ENCODE measurements at places on chromosomes 3 and 15. TPM values are rescaled to one million over a fixed set of nuclear protein-coding genes. Genes with fewer than 3 reads are reported as not detected.
A peak's percentile ranks its signal among the peaks of the same experiment; 100 is the strongest.

DNA sequence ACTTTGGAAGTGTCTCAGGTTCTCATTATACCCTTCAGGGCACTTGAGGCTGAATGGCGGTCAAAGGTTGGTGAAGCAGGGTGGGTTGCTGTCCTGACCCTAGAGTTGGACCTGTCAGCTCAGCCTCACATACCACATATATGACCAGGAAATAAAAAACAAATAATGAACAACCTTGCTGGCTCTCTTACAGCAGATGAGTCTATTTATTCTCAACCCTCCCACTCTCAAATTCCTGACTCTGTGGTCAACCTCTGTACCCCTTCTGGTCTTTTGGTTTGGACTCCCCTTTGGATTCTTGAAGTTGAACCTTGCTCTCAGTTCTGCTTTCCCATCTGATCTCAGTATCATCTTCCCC, 16.9 kb downstream of the PPP2R3A start:
- no peak for DNase-seq
- H3K4me1 ChIP-seq = peaks cover 25% of the 10 kb centered on the region
- no peak overlapping the region for H3K4me3 ChIP-seq
- H3K27ac ChIP-seq = peak overlapping the region; percentile 19
- H3K27me3 ChIP-seq = no peaks in the 10 kb centered on the region
- H3K36me3 ChIP-seq = no peaks in the 10 kb centered on the region

DNA sequence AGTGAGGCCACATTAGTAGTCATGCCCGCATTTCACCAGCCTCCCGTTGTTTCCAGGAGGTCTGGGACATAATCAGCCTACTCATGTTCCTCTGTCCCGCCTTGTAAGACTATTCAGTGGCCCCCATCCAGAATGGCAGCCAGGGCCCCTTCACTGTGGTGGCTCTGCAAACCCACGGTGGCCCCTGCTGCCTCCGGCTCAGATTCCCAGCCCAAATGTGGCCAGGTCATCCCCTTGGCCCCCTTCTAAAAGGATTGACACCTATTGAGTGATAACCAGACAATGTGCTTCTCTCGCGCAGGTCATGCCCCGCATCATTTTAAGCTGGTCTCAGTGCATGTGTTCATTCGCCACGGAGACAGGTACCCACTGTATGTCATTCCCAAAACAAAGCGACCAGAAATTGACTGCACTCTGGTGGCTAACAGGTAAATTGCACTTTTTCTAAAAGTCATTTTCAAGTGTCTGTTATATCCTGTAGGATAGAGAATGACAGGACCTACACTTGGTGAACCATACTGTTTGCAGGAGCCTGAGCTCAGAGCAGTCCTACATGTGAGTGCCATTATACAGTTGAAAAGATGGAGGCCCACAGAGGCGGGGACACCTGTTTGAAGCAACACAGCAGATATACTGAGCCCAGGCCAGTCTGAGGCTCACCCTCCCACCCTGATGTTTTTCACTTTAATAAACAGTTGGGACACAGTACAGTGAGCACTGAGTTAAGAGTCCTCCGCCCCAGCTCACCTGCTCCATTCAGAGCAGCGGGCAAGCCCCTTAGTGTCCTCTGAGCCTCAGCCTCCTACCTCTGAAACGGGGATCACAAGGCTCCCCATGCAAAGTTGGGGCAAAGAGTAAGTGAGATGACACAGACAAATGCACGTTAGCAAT, 47.7 kb downstream of the PXYLP1 start:
- H3K27me3 ChIP-seq = no peaks in the 10 kb centered on the region
- peak overlapping the region; percentile 92 for H3K27ac ChIP-seq
- H3K36me3 ChIP-seq = peaks cover 7% of the 10 kb centered on the region
- H3K4me3 ChIP-seq = no peak overlapping the region
- peaks cover 89% of the 10 kb centered on the region for H3K4me1 ChIP-seq
- DNase-seq = no peak

- no peaks in the 10 kb centered on the region for H3K36me3 ChIP-seq
- H3K27ac ChIP-seq = no peak overlapping the region
- H3K4me1 ChIP-seq = peaks cover 10% of the 10 kb centered on the region
- no peak overlapping the region for H3K4me3 ChIP-seq
- H3K27me3 ChIP-seq = no peaks in the 10 kb centered on the region
- DNase-seq = no peak
Observed at GRCh38 chr3:24641628-24642027, 147.0 kb upstream of the THRB start.

DNA sequence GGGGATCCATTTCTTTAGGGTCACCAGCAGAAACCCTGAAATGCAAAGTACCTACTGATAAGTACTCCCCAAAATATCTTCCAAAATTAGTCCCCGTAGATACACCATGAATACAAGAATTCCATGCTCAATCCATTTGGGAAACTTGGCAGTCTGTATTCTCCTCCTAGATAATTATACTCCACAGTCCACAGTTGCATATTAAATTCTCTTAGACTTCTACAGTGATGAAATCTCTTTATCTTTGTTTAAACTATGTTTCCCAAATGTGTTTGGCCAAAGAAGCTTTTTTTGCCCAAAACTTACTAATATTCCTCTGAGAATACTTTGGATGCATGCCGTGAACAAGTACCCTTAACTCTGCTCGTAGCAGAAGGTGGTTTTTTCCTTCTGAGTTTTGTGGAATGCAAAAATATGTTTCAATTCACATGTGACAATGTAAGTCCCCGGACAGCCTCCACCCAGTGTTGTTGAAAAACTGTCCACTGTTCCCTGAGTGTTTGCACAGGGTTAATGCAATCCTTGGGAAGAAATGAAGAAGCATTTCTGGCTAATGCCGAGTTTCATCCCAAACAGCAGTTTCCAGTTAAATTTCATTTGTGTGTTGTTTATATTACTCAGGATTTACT, 126.7 kb downstream of the ARNT2 start:
- peaks cover 26% of the 10 kb centered on the region for H3K36me3 ChIP-seq
- no peaks in the 10 kb centered on the region for H3K27me3 ChIP-seq
- H3K27ac ChIP-seq = peak overlapping the region; percentile 76
- H3K4me3 ChIP-seq = no peak overlapping the region
- DNase-seq = no peak

DNA sequence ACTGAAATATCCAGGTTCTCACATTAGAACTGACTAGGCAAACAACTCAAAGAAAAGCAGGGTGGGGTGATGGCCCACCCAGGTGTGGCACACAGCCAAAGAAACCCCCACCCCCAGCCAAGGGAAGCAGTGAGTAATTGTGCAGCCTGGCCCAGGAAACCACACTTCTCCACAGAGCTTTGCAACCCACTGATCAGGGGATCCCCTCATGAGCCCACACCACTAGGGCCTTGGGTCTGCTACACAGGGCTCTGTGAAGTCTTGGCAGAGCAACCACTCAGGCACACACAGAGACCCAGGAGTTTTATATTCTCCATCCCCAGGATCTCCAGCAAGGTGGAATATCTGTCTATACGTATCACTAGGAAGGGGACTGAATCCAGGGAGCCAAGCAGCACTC, 22.2 kb upstream of the TRIM42 start:
- DNase-seq = no peak
- H3K36me3 ChIP-seq = peaks cover 8% of the 10 kb centered on the region
- H3K4me3 ChIP-seq = no peak overlapping the region
- H3K4me1 ChIP-seq = peaks cover 6% of the 10 kb centered on the region

DNA sequence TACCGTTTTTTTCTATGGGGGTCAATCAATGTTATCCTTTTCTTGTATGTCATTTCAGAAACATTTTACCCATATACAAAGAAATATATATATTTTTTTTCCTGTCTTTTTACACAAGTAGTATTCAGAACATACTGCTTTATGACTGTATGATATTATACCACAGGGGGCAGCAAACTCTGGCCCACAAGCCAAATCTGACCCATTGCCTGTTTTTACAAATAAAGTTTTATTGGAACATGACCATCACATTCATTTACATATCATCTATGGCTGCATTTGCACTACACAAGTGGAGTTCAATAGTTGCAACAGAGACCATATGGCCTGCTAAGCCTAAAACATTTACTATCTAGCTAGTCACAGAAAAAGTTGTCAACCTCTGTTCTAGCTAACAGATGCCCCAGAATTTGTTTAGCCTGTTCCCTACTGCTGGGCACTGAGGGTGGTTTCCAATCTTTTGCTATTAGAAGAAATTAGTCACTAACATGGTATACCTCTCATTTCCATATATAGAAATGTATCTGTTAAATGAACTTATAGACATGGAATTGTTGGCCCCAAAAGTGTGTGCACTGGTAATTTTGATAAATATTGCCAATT, 57.7 kb downstream of the BFSP2 start:
- no peak for DNase-seq
- H3K27ac ChIP-seq = no peak overlapping the region
- no peaks in the 10 kb centered on the region for H3K27me3 ChIP-seq
- H3K36me3 ChIP-seq = no peaks in the 10 kb centered on the region
- no peak overlapping the region for H3K4me3 ChIP-seq
- H3K4me1 ChIP-seq = peaks cover 35% of the 10 kb centered on the region

- peaks cover 6% of the 10 kb centered on the region for H3K36me3 ChIP-seq
- H3K27me3 ChIP-seq = no peaks in the 10 kb centered on the region
- no peak overlapping the region for H3K27ac ChIP-seq
- no peaks in the 10 kb centered on the region for H3K4me1 ChIP-seq
- no peak overlapping the region for H3K4me3 ChIP-seq
Observed at GRCh38 chr3:45154641-45155147, 8.5 kb upstream of the CDCP1 start.

- no peak for DNase-seq
- no peak within 1 kb of the TSS for H3K27ac ChIP-seq
- peak within 1 kb of the TSS; percentile 67 for H3K4me3 ChIP-seq
- peaks cover 51% of the 10 kb centered on the region for H3K27me3 ChIP-seq
Observed at GRCh38 chr15:100879464-100880138, at the start of gene ALDH1A3. Gene ALDH1A3 (plus strand): TSS chr15:100879831. CDS start chr15:100879908, 77 bp downstream.

GRCh38 chr15:29309139-29309538, 39.5 kb upstream of the NSMCE3 start:
- no peaks in the 10 kb centered on the region for H3K36me3 ChIP-seq
- H3K4me1 ChIP-seq = peaks cover 12% of the 10 kb centered on the region
- H3K27me3 ChIP-seq = no peaks in the 10 kb centered on the region
- no peak overlapping the region for H3K27ac ChIP-seq
- DNase-seq = no peak

- H3K4me1 ChIP-seq = peaks cover 11% of the 10 kb centered on the region
- no peak overlapping the region for H3K4me3 ChIP-seq
- H3K27ac ChIP-seq = no peak overlapping the region
- peak; percentile 59 for DNase-seq
Observed at GRCh38 chr3:50652709-50653108, 22.0 kb upstream of the DOCK3 start.

GRCh38 chr15:38810686-38811085, 246.1 kb upstream of the RASGRP1 start:
- H3K36me3 ChIP-seq = no peaks in the 10 kb centered on the region
- no peak overlapping the region for H3K4me3 ChIP-seq
- no peak overlapping the region for H3K27ac ChIP-seq

GRCh38 chr3:16257309-16257708, 7.4 kb downstream of the DPH3 start:
- H3K36me3 ChIP-seq = peaks cover 4% of the 10 kb centered on the region
- no peak overlapping the region for H3K4me3 ChIP-seq
- no peak overlapping the region for H3K27ac ChIP-seq
- H3K27me3 ChIP-seq = no peaks in the 10 kb centered on the region
- no peak for DNase-seq

DNA sequence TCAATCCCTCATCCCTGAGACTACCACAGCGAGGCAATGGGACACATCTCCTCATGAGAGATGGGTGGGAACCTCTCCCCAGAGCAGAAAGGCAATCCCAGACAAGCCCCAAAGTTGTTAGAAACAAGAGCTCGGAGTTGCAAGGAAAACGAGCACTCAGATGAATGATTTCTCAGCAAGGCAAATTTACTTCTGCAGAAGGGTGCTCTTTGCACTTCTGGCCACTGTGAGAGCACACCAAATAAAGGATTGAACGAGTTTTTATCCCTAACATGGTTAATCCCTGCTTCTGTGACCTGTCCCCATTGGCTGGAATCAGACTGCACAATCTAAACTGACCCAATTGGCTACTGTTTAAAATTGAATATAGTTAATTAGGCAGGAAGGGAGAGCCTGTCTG, 339.1 kb upstream of the POU1F1 start:
- H3K27ac ChIP-seq = no peak overlapping the region
- H3K4me3 ChIP-seq = no peak overlapping the region
- no peaks in the 10 kb centered on the region for H3K36me3 ChIP-seq
- no peak for DNase-seq
- H3K27me3 ChIP-seq = no peaks in the 10 kb centered on the region
- H3K4me1 ChIP-seq = no peaks in the 10 kb centered on the region

DNA sequence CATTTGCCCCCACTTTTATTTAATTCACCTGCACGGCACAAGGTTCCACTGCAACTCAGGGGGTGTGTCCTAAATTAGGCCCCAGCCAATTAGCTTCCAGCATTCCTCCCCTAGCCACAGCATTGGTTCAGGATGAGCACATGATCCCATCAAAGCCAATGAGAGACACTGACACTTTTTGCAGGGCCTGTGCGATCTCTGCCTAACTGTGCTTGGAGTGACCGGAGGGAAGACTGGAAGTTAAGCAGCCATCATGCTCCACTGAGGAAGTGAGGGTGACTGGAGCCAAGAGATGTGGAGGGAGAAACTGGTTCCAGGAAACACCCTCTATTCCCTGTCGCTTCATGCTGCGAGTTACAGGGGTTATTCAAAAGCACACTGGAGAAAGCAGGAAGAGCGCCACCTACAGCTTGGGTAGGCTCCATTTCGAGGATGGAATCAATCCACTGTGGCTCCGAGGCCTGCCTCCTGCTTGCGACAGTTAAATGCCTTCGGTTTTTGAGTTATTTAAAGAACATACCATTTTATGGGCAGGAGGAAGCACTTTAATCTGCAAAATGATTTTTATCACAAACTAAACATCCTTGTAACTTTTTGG, 122.2 kb upstream of the WNT5A start:
- no peak for DNase-seq
- H3K27ac ChIP-seq = no peak overlapping the region
- no peaks in the 10 kb centered on the region for H3K36me3 ChIP-seq
- no peak overlapping the region for H3K4me3 ChIP-seq
- no peaks in the 10 kb centered on the region for H3K27me3 ChIP-seq

DNA sequence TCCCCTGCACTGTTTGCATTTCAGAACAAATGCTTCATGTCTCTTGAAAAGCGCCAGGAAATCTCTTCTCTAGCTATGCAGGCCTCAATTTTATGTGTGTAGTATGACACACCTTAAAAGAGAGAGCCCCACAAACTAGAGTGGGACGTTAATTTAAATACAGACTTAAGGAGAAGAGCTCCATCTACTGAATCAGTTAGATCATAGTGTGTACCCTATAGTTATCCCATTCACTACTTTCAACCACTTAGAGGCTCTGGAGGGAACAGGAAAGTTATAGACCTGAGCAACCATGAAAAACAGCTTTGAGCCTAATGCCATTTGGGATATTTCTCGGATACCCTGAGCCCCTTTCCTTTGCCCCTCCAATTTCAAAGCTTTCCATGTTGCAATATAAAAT, 153.7 kb downstream of the TIGIT start:
- H3K4me3 ChIP-seq = no peak overlapping the region
- H3K36me3 ChIP-seq = no peaks in the 10 kb centered on the region
- no peaks in the 10 kb centered on the region for H3K27me3 ChIP-seq
- H3K4me1 ChIP-seq = peaks cover 36% of the 10 kb centered on the region
- DNase-seq = no peak
- no peak overlapping the region for H3K27ac ChIP-seq

Gene TMOD2
- 5.7 TPM for total RNA-seq

Gene CYP8B1
- not detected for total RNA-seq
